Iris pigment epithelial cell (primary cell): ENCODE measurements at places on chromosomes 6 and 20.

- peak; percentile 23 for DNase-seq
Observed at GRCh38 chr6:169503422-169504152, 198.2 kb downstream of the WDR27 start.

GRCh38 chr6:155495011-155495768, 39.6 kb upstream of the NOX3 start:
- DNase-seq = peak; percentile 95

DNA sequence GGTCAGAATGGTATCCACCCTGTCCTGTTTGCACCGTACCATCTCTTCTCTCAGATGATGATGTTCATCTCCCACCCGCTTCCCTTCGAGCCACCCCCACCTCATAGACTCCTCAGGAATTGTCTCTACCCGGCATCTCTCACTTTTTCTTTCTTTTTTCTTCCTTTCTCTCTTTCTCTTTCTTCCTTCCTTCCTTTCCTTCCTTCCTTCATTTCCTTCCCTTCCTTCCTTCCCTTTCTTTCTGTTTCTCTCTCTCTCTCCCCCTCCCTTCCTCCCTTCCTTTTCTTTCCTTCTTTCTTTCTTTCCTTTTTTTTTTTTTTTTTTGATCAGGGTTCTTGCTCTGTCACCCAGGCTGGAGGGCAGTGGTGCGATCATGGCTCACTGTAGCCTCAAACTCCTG, 27.7 kb upstream of the PNPLA1 start:
- no peak for DNase-seq

DNA sequence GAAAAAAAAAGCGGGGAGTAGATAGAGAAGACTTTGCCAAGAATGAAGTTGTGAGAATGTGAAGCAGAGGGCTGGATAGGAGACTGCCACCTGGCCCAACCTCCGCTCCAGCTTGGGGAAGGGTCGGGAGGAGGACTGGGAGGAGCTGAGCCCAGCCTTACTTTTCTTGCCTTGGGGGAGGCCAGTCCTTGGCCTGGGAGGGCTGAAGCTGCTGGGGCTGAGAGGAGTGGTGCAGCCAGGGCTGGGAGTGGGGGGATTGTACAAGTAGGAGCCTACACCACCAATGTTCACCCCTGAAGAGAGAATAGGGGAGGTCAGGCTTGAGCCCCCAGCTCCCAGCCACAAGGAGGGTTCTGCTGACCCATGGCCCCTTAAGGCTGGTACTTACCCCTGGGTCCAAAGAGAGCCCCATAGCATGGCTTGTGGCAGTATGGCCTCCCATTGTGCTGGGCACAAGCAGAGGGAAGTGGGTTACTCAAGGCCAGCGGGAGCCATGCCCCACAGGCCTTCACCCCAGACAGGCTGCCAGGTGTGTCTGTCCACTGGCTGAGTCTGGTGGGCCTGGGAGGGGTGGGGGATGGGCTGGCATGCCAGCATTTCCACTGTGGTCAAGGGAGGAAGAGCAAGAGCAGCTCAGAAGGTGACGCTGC, 1.1 kb downstream of the CRIP3 start:
- no peak for DNase-seq

DNA sequence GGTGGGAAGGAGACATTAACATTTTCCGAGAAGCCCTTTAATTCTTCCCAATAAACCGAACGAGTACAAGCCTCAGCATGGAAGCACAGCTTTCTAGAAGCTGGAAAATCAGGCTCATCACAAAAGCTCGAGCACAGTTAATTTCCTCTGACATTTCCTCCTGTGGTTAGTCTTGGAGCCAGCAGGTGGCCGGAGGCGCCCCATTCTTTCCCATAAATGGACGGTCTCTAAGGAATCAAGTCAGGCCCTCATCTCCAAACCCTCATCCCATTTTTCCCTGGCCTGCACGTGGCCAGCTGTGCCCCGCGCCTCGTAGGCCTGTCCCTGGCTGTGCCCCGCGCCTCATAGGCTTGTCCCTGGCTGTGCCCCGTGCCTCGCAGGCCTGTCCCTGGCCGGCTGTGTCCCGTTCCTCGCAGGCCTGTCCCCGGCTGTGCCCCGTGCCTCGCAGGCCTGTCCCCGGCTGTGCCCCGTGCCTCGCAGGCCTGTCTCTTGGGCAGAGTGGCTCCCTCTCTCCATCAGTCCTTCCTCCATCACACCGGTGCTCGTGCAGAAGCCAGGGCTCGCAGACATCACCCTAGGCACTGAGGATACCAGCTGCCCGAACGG, 19.7 kb upstream of the NTSR1 start:
- peak; percentile 22 for DNase-seq
